ENCODE measurements at places on chromosomes 2 and 18. TPM values are rescaled to one million over a fixed set of nuclear protein-coding genes. Genes with fewer than 3 reads are reported as not detected.

DNA sequence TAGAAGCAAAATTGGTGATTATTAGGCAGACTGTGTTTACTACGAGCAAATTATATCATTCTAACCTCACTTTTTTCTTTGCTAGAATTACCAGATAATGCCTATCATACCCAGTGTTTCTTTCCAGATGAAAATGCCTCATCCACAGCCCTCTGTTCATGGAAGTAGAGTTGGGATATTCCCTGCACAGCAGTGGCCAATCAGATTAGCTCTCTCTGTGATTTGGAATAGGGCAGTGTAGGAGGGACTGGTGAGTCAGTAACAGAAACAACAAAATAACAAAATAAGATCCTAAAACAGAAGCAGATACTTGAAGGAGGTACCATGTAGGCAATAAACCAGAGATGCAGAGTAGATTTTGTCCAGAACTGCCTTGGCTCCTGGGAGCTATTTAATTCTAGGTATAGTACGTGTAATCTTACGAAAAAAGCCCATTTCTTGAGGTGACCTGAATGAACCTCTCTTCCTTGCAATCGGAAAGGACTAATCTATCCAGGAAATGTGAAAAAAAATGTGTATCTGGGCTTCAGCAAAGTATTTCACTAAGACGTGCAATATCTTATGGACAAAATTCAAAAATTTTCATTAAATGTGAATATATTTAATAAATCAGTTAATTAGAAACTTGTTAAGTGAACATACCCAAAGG is 18.4 kb upstream of the TMEM17 start:
- no peak for DNase-seq

Gene IRS1
- polyA plus RNA-seq: 10.5 TPM

GRCh38 chr2:209988010-209988409 is 14.4 kb upstream of the RPE start:
- no peak for DNase-seq

Gene EPB41L3
- polyA plus RNA-seq: 58.0 TPM

Gene PXDN
- polyA plus RNA-seq: 161 TPM

DNA sequence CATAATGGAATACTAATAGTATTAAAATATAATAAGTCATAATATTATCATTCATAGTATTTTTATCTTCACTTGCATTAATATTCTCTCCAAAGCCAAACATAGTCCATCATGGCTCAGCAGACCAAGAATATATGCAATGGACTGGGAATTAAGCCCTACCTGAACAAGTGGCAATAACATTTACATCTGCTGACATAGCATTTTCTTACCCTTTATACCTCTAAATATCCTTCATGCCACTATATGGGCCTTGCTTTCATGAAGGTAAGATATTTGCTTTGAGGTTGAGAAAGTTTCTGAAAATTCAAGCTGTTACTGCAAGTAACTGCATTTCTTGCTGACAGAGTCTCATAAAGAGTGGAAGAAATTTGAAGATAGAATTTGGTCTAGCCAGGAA is 847.4 kb upstream of the GCFC2 start:
- no peak for DNase-seq

Gene MOGAT1
- not detected for polyA plus RNA-seq

DNA sequence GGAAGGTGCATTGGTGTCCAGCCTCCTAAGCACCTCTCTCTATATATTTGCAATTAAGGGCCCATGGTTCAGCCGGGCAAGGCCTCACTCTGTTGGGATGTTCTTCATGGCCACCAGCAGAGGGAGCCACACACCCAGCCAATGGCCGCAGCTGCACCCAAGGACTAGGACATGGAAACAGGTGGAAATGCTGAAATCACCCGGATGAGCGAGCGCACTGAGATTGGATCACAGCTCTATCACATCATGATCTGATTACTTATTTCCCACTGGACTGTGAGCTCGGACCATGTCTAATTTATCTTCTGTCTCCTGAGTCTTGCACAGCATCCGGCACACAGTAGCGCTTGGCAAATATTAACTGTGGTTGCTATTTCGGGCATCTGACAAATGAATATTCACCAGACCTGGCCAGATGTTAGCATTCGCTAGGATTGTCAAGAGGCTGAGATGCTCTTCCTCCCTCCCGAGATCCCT is 31.2 kb downstream of the KIF3C start:
- peak; percentile 67 for DNase-seq

GRCh38 chr2:37506407-37507050 is 162.1 kb downstream of the QPCT start:
- DNase-seq: no peak

DNA sequence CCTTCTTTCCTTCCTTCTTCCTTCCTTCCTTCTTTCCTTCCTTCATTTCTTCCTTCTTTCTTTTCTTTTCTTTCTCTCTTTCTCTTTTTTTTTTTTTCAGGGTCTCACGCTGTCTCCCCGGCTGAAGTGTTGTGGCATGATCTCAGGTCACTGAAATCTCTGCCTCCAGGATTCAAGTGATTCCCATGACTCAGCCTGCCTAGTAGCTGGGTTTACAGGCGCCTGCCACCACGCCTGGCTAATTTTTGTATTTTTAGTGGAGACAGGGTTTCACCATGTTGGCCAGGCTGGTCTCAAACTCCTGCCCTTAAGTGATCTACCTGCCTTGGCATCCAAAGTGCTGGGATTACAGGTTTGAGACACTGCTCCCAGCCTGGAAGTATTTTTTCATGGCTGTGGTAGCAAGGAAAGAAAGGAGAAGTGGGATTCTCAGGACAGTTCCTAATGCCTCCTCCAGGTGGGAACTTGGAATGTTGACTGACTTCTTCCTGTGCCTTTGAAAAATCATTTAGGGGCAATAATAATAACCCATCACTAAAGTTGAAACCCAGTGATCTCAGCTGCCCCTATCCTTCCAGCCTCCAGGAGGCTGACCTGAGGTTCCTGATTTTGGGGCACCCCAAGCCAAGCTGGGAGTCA is 89.3 kb upstream of the CELF4 start:
- no peak for DNase-seq

Measured in right renal cortex interstitium (tissue), 3 donors.